ENCODE measurements at places on chromosomes 2 and 18. TPM values are rescaled to one million over a fixed set of nuclear protein-coding genes. Genes with fewer than 3 reads are reported as not detected.

DNA sequence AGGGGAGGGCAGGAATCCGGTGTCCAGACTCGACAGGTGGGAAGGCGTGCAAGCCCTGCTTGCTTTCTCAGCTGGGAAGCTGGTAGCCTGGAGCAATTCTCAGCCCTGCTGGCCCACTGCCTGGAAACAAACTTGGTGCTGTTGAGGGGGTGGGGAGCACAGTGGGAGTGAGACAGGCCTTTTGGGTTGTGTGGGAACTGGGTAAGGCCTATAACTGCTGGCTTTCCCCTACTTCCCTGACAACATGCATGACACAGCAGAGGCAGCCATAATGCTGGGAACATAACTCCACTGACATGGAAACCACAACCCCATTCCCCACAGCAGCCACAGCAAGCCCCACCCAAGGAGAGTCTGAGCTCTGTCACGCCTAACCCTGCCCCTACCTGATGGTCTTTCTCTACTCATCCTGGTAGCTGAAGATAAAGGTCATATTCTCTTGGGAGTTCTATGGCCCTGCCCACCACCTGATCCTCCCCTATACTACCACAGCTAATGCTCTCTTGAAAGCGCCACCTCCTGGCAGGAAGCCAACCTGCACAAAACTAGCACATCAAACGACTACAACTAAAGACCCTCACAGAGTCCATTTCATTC is 122.9 kb upstream of the ACVR1C start:
- DNase-seq: peak; percentile 57

- DNase-seq: peak; percentile 85
These were observed 30.8 kb downstream of the C18orf54 start for GRCh38 chr18:54388203-54389142.

GRCh38 chr2:194062401-194062800 is 1594.6 kb upstream of the SLC39A10 start:
- no peak for DNase-seq

DNA sequence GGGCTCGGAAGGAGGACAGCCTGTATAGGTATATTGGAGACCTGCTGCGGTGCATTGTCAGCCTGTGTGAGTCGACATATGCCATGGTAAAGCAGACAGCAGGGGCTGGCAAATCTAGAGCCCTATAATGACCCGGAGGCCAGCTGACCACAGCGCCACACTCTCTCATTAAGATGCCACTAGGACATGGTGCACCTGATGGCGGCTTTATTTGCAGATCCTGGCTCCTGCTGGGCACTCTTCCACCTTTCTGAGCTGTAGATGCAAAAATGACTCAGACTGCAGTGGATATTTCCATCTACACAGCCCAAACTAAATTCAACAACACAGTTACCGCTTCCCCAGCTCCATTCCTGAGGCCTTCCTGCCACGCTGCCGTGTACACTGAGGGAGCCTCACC is 389.9 kb downstream of the TNS1 start:
- no peak for DNase-seq

- DNase-seq: no peak
These were observed 382.9 kb downstream of the DSEL start for GRCh38 chr18:67133669-67134068.

GRCh38 chr2:174442546-174443510 is 44.0 kb downstream of the GPR155 start:
- peak; percentile 89 for DNase-seq

Gene COLEC11
- total RNA-seq: 0.28 TPM

Gene SPATA3
- total RNA-seq: not detected
